ENCODE measurements at places on chromosomes 4 and X. TPM values are rescaled to one million over a fixed set of nuclear protein-coding genes. Genes with fewer than 3 reads are reported as not detected.

DNA sequence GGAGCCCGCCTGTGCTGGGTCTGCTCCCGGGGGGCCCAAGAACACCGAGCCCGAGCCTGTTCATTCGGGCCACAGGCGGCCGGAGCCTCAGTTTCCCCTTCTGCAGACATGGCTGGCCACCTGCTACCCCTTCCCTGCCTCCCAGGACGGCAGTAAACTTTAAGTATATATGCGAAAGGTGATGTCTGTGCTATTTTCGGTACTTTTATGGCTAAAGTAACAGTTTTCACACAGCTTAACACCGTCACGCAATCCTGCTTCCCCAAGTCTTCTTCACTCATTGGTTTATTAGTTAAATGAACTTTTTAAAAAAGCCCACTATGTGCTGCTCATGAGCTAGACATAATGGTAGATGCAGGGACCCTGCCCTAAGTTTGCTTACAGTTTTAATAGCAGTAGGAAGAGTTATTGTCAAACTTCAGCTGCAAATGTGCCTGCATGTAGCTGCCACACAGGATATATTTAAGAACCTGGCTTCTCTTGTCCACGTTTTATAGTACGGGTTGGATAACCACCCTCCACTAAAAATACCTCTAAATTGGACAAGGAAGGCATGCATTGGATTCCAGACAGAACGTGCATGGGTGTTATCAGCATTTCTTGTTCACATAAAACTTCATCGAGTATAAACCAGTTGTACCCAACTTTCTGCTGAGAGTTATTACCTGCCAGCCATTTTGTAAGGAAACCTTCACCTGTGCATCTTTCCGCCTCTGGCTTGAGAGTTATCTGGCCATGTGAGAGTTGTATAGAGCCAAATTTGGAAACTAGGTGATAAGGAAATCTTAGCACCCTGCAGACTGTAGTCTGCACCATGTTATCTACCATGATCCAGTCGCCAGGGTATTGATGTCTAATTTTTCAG lies 741 bp downstream of the ANAPC4 start:
- peak overlapping the region; percentile 98 for H3K4me3 ChIP-seq
- H3K27me3 ChIP-seq, result no peaks in the 10 kb centered on the region
- peaks cover 19% of the 10 kb centered on the region for H3K4me1 ChIP-seq
- peak overlapping the region; percentile 81 for H3K27ac ChIP-seq
- H3K36me3 ChIP-seq, result peaks cover 2% of the 10 kb centered on the region

TMEM175 gene
- polyA plus RNA-seq, result 8.7 TPM

DNA sequence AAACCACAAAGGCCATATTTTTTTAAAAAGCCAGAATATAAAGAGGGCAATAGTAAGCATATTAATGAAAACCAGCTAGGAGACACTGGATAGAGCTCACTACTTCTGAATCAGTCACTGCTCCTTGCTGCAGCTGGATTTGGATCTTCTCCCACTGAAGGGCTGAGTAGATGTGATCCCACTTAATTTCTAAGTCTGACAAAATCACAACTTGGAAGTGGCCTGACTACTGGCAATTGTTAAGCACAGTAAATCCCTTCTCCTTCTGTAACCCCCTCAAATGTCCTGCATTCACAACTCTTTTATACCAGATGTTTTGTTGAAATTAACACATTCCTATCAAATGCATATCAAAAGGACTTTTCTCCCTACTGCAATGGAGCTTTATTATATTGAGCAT lies 72.9 kb downstream of the AMMECR1 start:
- H3K27ac ChIP-seq, result no peak overlapping the region
- H3K4me3 ChIP-seq, result no peak overlapping the region
- H3K27me3 ChIP-seq, result peaks cover 7% of the 10 kb centered on the region
- H3K36me3 ChIP-seq, result no peaks in the 10 kb centered on the region

CXCL1 gene
- polyA plus RNA-seq, result 1.2 TPM

DNA sequence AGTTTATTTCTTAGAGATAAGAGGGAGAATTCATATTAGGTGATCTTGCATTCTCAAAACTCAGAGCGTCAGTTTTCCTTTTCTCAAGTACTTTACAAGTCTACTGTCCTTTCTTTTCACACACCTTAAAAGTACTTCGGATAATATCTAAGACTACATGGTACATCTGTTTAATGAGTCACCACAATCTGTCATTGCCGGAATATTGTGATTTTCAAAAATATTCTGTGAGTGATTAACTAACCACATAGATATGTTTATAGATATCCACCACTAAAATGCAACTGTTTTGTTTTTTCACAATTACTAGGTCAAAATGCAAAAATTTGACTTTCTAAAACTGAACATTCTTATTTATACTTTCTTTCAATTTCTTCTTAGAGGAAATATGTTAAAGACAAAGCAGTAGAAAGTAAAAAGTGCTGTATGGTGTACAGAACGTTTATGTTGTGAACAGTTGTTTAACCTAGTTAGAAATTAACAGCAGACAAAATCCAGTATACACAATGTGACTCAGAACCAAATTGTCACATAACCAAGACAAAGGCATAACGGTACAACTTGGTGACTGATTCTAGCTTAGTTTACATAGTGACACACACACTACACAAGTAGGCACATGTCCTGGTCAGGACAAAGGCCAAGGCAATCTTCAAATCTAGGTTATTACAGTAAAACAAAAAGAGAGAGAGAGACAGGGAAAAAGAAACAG lies 482.9 kb downstream of the NAF1 start:
- H3K4me3 ChIP-seq, result no peak overlapping the region
- H3K27me3 ChIP-seq, result no peaks in the 10 kb centered on the region
- H3K36me3 ChIP-seq, result no peaks in the 10 kb centered on the region
- no peak overlapping the region for H3K27ac ChIP-seq

SYTL4 gene
- 1.3 TPM for polyA plus RNA-seq
